EH (cell line): ENCODE measurements at places on chromosomes 3 and 15.

DNA sequence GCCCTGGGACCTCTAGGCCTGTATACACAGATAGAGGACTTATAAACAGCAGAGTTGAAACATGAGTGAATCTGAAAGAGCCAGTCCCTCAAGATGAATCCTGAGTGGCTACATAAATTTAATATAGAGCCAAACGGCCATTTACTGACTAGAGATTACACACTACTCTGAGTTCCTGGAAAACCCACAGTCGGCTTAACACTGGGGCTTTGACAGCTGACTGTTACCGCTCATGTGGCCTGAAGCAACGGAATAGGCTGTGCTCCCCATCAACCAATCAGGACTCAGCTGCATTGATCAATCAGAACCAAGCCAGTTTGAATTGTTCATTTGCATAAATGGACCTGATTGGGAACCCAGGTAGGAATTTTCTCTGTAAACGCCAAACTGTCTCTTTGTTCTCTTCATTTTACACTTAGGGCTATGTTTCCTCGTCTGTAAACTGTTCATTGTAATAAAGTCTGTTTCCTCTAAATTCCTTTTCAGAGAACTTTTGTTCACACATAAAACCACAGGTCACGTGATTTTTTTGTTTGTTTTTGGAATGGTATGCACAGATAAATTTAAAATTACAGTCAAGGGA lies 40.5 kb downstream of the CCNL1 start:
- no peak for DNase-seq

GRCh38 chr3:43254125-43254524 lies 32.2 kb upstream of the SNRK start:
- no peak for DNase-seq

DNA sequence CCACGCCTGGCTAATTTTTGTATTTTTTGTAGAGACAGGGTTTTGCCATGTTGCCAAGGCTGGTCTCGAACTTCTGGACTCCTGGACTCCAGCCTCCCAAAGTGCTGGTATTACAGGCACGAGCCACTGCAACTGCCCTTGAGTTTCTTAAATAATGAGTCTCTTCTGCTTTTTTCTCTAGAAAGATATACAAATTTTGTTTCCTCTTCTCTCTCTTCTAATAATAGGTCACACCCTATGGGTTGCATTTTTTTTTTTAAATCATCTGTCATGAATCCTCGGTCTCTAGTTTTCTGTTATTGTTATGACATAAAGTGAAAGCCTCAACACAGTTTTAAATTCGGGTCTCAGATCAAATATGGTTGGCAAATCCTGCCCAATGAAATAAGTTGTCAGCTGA lies 111.2 kb downstream of the IL12A start:
- DNase-seq: no peak

DNA sequence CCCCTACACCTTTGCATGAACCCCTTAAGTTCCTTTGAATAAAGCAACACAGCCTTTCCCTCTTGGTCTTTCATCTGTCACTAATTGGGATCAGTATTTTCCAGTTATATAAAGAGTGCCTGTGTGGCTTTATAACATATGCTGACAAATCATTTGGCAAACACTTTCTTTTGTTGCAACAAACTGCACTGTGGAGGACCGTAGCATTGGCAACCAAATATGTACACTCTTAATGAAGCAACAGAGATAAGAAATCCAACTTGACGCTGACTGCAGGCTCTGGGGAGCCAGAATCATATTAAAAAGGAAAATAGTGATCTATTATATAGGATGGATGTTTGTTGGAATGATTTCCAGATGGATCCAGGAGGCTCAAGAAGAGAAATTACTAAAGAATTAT lies 120.1 kb upstream of the PRICKLE2 start:
- DNase-seq: peak; percentile 79

- no peak for DNase-seq
These were observed 154.9 kb downstream of the SEMA6D start for GRCh38 chr15:47872208-47872607.

DNA sequence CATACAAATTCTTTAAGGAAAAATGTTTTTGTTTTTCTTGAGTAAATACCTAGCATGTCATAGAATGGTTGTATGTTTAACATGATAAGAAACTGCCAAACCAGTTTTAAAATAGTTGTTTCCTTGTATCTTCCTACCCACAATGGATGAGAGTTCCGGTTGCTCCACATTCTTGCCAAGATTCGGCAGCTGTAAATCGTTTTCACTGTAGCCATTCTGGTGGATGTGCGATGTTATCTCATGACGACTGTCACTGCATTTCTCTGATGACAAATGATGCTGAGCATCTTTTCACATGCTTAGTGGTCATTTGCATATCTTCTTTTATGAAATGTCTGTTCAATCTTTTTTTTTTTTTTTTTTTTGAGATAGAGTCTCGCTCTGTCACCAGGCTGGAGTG lies 36.6 kb upstream of the SH3GL3 start:
- DNase-seq: no peak
